ENCODE measurements at places on chromosomes 11 and 22. TPM values are rescaled to one million over a fixed set of nuclear protein-coding genes. Genes with fewer than 3 reads are reported as not detected.

GRCh38 chr11:92941676-92942571, 27.5 kb upstream of the MTNR1B start:
- no peaks in the 10 kb centered on the region for H3K4me1 ChIP-seq
- H3K36me3 ChIP-seq: no peaks in the 10 kb centered on the region
- no peak overlapping the region for H3K27ac ChIP-seq
- H3K27me3 ChIP-seq: no peaks in the 10 kb centered on the region
- H3K4me3 ChIP-seq: no peak overlapping the region

DNA sequence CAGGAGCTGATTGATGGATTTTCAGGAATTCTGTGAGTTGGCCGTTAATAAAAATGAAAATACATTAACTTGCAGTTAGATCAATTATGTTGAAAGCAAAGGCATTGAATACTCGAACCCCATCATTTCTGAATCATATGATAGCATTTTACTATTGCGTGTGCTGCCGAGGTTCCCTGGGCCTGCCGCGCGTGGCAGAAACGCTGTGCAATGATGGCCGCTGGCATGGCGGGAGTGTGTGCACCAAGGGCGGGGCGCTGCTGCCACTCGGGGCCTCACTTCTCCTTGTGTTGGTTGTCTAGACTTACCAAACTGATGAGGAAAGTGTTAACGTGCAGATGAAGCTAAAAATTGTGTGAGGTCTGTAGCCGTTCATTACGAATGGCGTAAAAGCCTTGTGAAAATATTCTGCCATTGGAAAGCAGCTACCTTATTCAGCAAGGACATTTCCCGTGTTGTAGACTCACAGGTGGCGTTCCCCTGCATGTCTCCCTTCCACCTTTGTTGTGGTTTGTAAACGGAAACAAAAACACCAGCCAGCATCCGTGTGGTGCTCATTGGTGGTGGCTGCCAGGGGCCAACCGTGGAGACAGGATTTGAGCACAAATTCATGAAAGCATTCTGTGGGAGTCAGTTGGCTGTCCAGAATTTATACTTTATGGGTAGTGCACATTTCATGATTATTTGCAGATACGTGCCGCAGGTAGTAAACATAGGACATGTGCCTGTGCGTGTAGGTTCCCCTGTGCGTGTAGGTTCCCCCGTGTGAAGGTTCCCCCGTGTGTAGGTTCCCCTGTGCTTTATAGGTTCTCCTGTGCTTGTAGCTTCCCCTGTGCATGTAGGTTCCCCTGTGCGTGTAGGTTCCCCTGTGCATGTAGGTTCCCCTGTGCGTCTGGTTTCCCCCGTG, 5.9 kb upstream of the GRAMD4 start:
- DNase-seq: peak; percentile 49
- H3K27ac ChIP-seq: no peak overlapping the region
- peak overlapping the region; percentile 74 for H3K4me3 ChIP-seq
- no peaks in the 10 kb centered on the region for H3K36me3 ChIP-seq
- H3K4me1 ChIP-seq: peaks cover 29% of the 10 kb centered on the region
- no peaks in the 10 kb centered on the region for H3K27me3 ChIP-seq

The MDK gene
- total RNA-seq: 1.2 TPM

DNA sequence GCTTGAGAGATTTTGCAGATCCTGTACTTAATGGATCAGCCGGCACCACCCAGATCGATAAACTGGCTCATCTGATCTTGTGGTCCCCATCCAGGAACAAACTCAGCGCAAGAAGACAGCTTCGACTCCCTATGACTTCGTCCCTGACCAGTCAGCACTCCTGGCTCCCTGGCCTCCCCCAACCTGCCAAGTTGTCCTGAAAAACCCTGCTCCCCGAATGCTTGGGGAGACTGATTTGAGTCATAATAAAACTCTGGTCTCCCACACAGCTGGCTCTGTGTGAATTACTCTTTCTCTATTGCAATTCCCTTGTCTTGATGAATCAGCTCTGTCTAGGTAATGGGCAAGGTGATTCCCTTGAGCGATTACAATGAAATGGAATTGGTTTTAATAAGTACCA, 29.5 kb downstream of the OR2AG2 start:
- peak overlapping the region; percentile 73 for H3K4me3 ChIP-seq
- no peak overlapping the region for H3K27ac ChIP-seq
- peaks cover 52% of the 10 kb centered on the region for H3K4me1 ChIP-seq
- no peaks in the 10 kb centered on the region for H3K27me3 ChIP-seq
- DNase-seq: no peak

DNA sequence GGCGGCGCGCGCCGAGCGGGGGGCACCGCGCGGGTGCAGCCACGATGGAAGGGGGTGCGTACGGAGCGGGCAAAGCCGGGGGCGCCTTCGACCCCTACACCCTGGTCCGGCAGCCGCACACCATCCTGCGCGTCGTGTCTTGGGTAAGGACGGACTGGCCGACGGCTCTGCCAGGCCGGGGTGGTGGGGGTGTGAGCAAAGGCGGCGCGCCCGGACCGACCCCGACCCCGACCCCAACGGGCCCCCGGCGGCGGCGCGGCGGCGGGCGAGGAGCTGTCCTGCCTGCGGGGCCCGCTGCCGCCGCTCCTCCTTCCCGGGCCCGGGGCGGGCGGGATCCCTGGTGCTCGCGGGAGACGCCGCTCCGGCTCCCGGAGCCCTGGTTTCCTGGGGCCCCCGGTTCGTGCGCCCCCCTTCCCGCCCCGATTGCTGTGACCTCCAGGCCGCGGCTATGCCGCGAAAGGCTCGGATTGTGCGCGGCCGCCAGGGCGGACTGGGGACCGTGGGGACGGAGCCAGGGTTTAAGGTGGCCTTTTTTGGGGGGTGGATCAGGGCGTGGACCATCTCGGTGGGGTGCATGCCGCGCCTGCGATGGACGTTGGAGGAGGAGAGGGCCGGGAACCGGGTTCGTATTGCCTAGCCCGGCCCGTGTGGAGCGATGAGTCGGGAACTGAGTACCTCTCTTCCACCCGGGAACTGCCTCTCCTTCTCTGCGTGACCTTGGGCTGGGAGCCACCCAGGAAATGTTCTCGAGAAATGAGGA, at the start of gene SYNGR1:
SYNGR1 (plus strand) TSS at position 25 of the 760 bp plus-strand sequence; CDS start at position 45, 20 bp downstream.
- peaks cover 11% of the 10 kb centered on the region for H3K27me3 ChIP-seq
- DNase-seq: no peak
- no peaks in the 10 kb centered on the region for H3K36me3 ChIP-seq
- H3K27ac ChIP-seq: peak within 1 kb of the TSS; percentile 22
- peak within 1 kb of the TSS; percentile 42 for H3K4me3 ChIP-seq

DNA sequence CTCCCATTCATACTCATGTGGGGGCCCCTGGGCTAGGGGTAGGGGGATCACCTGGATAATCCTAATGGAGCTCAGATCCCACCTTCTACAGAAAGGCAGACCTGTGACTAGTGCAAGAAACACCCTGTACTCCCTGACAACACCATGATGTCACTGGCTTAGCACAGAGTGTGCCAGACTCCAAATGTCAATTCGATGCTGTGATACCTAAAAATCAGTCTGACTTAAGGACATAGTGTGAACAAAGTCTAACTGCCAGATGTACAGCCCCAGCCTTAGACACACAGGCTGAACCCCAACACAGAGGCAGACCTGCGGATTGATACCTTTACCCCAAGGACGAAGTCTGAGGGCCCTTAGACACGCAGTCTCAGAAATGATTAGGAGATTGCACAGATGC, 8.5 kb downstream of the ABCC8 start:
- no peaks in the 10 kb centered on the region for H3K4me1 ChIP-seq
- DNase-seq: no peak
- H3K36me3 ChIP-seq: no peaks in the 10 kb centered on the region

The ARAP1 gene
- total RNA-seq: 64.0 TPM

The DLAT gene
- 61.1 TPM for total RNA-seq

- H3K4me1 ChIP-seq: peaks cover 45% of the 10 kb centered on the region
- peak overlapping the region; percentile 88 for H3K27ac ChIP-seq
- peak; percentile 32 for DNase-seq
Measured at GRCh38 chr11:123063826-123064657, 2.1 kb upstream of the HSPA8 start.

The GPHA2 gene
- not detected for total RNA-seq

DNA sequence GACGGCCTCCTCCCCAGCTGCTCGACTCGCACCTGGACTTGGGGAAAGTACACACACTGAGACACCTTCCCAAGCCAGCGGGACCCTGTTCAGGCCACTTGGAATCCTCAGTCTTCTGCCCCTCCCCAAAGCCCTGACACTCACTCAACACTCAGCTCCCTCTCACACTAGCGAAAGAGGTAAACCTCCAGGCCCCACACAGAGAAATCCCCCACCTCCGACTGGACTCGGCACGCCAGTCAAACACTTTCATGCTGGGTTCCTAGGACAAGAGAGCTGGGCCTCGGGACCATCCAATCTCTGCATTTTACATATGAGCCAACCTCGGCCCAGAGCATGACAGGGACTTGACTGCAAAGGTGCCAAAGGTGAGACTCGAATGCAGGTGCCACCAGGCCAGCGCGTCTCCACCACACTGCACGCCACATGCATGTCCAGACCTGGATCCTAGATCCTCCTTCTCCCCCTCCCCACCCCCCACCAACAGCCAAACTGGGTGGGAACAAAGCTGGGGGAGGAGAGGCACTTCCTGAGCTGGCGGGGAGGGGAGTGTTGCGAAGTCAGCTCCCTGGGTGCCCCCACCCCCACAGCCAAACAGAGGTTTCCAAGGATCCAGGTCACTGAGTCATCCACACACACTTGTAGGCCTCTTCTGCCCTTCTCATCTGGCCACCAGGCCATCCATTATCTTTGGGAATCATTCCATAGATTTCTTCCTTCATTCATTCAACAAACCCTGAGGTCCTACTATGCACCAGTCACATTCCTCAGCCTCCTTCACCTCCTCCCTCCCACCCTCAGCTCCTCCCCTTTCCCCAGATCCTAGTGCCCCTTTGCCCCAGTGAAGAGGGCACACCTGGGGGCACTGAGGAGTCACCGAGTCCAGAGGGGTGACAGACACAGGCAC, 10.7 kb upstream of the CD5 start:
- H3K4me3 ChIP-seq: peak overlapping the region; percentile 28
- H3K27me3 ChIP-seq: no peaks in the 10 kb centered on the region
- no peak for DNase-seq
- no peaks in the 10 kb centered on the region for H3K36me3 ChIP-seq

The DPP3 gene
- 80.1 TPM for total RNA-seq

DNA sequence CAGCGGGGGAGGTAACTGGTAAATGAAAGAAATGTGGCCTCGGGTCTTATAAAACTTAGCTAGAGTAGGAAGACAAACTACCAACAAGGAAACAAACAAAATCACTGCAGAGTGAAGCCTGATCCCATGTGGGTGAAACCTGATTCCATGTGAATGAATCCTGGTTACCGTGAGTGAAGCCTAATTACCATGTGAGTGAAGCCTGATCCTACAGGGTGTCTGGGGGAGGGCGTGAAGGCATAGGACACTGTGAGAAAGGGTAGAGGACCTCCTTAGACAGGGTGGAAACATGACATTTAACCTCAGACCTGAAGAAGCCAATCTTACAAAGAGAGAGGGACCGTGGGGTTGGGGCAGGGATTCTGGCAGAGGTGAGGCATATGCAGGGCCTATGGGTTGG, 106.2 kb upstream of the USP47 start:
- H3K36me3 ChIP-seq: no peaks in the 10 kb centered on the region
- H3K4me3 ChIP-seq: no peak overlapping the region
- no peaks in the 10 kb centered on the region for H3K27me3 ChIP-seq
- no peak overlapping the region for H3K27ac ChIP-seq

The TNNI2 gene
- total RNA-seq: 0.33 TPM

The CEND1 gene
- total RNA-seq: 2.6 TPM

- peak overlapping the region; percentile 99 for H3K4me3 ChIP-seq
- H3K27ac ChIP-seq: peak overlapping the region; percentile 93
- DNase-seq: no peak
- H3K27me3 ChIP-seq: no peaks in the 10 kb centered on the region
- peaks cover 13% of the 10 kb centered on the region for H3K4me1 ChIP-seq
- peaks cover 26% of the 10 kb centered on the region for H3K36me3 ChIP-seq
Measured at GRCh38 chr11:47425611-47426010, 628 bp downstream of the PSMC3 start.

- H3K27me3 ChIP-seq: no peaks in the 10 kb centered on the region
- DNase-seq: no peak
- H3K4me3 ChIP-seq: no peak overlapping the region
- no peak overlapping the region for H3K27ac ChIP-seq
- peaks cover 29% of the 10 kb centered on the region for H3K4me1 ChIP-seq
Measured at GRCh38 chr11:443542-444199, 1.9 kb upstream of the ANO9 start.

The OR5P2 gene
- total RNA-seq: not detected

- no peak overlapping the region for H3K27ac ChIP-seq
- H3K4me1 ChIP-seq: no peaks in the 10 kb centered on the region
- H3K4me3 ChIP-seq: no peak overlapping the region
Measured at GRCh38 chr11:125874556-125875124, 12.8 kb upstream of the HYLS1 start.

The GNG3 gene
- not detected for total RNA-seq

The HBG1 gene
- total RNA-seq: not detected

DNA sequence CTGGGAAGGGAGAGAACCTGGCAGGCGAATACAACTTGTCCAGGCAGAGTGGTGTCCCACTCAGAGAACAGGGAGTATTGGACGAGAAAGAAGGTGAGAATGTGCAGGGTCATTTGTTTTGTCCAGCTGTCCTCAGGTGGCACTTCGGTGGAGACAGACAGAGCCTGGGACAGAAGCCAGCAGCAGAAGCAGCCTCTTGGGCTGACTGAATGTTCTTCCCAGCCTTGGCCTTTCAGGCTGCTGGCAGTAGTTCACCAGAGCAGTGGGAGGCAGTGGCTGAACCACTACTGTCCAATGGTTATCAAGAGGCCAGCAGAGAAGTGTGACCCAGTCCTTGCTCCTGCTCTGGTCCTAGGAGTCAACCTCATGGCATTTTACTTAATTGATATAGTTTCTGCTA, 331.1 kb upstream of the NARS2 start:
- no peaks in the 10 kb centered on the region for H3K36me3 ChIP-seq
- no peak overlapping the region for H3K27ac ChIP-seq
- H3K27me3 ChIP-seq: no peaks in the 10 kb centered on the region
- no peak overlapping the region for H3K4me3 ChIP-seq

The CATSPER1 gene
- total RNA-seq: not detected

- no peak for DNase-seq
- no peaks in the 10 kb centered on the region for H3K36me3 ChIP-seq
- H3K27me3 ChIP-seq: no peaks in the 10 kb centered on the region
- no peaks in the 10 kb centered on the region for H3K4me1 ChIP-seq
- no peak overlapping the region for H3K4me3 ChIP-seq
Measured at GRCh38 chr11:108793138-108793537, 128.3 kb downstream of the DDX10 start.

The SLC2A11 gene
- 9.0 TPM for total RNA-seq
